ENCODE measurements at places on chromosomes 2 and 18.

DNA sequence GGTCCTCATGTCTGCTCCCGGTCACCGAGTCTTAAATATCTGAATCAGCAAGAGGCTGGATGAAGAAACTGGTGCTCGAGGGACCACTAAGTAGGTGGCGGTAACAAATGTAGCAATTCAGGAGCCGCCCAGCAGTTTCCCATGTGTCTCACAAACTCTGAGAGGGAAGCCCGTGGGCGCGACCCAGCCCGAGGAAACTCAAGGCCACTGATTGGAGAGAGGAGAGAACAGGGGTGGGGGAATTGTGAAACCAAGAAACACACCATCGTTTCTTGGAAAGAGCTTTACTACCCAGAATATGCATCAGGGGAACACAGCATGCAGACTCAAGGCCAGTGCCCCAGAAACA, 10.8 kb downstream of the MLPH start:
- DNase-seq = no peak

DNA sequence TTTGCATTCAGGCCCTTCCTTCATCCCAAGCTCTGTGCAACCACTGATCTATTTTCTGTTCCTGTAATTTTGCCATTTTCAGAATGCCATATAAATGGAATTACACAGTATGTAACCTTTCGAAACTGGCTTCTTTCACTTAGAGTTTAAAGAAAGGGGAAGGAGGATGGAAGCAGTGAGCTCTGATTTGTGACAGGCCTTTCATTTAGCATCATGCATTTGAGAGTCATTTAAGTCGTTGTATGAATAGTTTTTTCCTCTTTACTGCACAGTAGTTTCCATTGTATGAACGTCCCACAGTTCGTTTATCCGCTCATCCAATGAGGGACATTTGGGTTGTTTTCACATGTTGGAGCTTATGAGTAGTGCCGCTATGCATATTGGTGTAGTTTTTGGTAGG, 67.0 kb downstream of the LBH start:
- DNase-seq = no peak

- DNase-seq = no peak
These were observed 45.2 kb downstream of the ITGA6 start for GRCh38 chr2:172472446-172473033.

DNA sequence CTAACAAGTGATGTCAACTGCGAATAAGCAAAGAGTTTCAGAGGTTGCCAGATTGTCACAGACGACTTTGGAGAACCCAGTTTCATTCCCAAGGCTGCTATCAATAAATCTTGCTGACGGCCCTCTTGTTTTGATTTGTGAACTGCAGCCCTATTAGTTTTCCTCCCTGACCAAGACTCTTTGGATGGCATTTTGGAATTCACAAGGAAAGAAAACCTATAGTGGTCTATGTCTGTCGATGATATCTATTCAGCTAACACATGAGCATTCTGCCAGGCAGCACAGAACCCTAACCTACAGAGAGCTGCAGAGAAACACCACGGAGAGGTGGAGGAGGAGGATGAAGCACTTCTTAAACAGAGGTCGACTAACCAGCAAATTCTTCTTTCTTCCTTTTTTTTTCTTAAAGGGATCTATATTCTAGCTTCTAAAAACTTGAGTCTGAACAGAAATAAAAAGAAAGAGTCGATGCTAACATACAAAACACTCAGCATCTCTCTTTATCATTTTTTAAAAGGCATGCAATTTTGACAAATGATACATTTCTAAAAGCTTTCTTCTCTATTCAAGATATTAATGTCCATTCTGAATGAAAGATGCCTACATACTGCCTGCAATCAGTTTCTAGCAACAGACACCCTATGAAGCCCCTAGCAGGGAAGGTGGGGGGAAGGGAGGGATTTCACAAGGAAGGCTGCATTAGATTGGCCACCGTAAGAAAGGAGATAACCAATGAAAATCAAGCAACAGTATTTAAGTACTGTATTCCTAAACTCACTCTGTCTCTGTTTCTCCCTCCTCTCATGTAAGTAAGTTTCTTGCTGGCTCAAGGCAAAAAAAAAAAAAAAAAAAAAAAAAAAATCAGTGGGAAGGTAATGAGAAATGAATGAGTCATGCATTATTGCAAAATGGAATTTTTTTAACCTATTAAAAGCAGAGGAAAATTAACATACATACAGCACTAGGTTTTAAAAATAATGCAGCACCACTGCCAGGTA, 83.0 kb upstream of the CHRNA1 start:
- peak; percentile 11 for DNase-seq

DNA sequence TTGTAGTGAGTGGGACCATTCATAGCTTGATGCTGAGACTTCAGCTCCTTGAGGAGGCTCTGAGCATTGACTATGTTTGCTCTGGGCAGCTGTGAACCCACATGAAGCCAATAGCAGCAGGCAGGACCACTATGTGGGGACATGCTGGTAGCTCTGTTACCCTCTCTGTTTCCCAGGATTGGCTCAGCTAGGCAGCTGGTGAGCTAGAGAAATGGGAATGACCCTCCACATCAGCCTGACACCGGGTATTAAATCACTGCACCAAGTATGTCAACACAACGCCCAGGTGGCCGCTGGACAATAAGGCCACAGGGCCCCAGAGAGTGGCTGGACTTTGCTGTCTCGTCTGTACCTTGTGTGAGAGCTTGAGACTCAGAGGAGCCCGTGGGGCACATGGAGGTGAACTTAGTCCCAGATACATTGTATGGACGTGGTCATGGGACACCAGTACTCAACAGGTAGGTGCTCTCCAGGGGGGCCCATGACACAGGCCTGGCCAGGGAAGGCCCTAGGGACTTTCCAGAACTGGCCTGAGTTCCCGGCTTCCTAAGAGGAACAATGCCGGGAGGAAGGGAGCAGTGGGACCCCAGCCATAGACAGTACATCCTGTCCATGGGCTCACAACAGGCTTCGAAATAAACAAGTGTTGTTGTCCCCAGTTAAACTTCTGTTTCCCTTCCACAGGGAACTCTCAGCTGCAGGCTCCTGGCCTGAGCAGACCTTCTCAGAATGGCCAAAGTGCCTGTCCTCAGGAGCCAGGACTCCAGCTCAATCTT, 35.2 kb downstream of the HS1BP3 start:
- DNase-seq = peak; percentile 95

DNA sequence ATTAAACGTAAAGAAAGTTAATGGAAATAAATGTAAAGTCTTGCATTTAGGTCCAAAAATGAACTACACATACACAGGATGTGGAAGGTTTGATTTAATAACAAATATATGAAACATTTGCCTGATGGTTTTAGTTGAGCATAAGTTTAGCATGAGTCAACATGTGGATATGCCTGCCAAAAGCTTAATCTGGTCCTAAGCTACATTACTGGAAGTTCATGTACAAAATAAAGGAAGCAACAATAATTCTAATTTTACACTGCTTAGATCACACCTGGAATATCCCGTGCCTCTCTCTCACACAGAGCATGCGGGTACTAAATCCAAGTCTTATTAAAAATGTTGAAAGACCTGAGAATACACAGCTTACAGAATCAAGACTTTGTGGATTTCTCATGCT, 276.5 kb upstream of the NRP2 start:
- DNase-seq = peak; percentile 83

DNA sequence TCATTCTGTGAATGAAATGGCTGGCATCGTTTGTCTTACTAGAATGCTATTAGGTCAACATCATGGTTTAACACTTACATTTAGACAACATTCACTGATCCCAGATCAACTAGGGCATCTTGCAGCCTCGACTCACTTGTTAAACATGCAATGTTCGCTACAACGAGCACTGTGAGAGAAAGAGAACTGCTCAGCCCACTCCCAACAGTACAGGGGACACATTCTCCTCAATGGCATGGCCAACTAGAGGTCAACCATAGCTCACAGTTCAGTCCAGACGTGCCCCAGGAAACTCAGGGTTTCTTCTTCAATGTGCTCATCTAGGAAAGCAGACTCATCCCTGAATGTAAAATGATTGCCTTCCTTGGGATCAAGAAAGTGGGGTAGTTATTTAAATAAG, 5.9 kb downstream of the WIPF1 start:
- DNase-seq = no peak

All from lung microvascular endothelial cell (primary cell).